ENCODE measurements at places on chromosomes 6 and 20. TPM values are rescaled to one million over a fixed set of nuclear protein-coding genes. Genes with fewer than 3 reads are reported as not detected.

DNA sequence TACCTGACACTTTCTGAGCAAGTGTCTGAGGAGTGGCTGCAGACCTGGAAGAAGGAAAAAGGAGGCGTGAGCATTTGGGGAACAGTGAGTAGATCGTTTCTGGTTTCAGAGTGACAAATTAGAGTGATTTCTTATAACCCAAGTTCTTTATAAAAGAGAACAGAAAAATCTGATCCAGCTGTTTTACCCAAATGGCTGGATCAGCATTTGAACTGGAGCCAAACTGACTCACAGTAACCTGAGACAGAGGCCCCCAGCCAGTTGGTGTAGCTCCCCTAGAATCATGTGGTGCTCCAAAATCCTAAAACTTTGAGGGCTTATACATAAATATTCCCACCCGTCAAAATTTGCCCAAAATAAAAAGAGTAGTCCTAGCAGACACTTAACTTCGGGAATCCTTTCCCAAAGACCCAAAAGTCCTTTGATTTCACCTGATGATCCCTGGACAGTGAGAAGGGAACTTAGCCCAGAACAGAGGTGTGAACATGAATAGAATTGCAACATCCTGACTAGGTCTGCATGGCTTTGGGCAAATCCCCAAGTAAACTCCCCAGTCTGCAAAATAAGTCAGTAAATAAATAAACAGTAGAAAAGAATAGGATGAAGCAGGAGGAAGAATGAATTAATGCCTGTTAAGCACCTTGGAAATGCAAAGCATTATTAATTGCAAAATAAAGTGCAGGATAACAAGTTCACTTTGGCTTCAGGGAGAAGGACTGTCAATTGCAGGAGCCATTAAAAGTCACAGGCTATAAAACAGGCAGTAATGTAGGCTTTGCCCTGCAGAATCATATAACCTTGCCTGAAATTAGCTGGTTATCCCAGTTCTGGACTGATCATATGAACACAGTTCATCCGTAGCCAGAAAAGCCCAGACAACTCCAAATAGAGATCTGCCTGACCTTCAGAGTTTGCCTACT lies 262.0 kb upstream of the JARID2 start:
- peak; percentile 7 for DNase-seq

VSX1 gene
- not detected for total RNA-seq

TCP11 gene
- not detected for total RNA-seq

DNA sequence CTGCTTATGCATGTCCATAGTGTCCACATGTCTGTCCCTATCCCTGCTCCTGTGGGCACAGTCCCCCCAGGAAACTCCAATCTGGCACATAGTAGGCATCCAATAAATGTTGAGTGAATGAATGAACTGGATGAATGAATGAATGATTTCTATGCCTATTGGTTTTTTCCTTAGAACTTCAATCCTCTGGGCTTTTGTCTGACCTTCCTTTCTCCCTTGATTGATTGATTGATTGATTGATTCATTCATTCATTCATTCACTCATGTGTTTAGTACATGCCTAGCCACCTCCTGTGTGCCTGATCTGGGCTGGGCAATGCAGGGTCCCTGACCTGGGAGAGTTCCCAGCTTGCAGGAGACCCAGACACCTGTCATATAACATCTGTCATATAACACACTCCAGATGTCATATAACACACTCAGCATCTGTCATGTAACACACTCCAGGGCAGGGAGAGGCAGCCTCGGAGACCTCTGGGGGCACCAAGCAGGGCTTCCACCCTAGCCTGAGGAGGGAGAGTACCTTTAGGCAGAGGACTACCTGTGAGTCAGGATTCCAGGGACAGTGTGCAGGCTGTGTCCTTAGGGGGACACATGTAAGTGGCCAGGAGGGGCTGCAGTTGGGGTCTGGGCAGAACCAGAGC lies 17.9 kb downstream of the VSTM2L start:
- peak; percentile 48 for DNase-seq

DNA sequence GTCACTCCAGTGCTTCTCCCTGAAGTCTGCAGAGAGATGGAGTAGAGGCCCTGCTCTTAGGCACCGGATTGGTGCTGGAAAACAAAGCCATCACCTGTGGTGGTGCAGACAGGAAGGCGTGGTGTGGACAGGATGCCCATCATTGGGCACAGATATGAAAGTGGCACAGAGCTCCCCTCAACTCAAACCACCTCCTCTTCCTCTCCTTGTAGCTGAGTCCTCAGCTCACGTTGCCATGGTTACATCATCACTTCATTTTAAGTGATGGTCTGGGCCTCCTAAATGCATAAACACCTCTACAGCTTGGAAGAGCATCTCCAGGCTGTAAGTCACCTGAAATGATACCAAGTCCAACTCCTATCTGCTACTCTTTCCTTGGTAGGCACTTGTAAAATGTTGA lies 8.0 kb upstream of the RTF2 start:
- no peak for DNase-seq

MAFB gene
- 2.0 TPM for total RNA-seq

C6orf52 gene
- total RNA-seq = 10.9 TPM

All from cardiac muscle cell (in vitro differentiated cells and primary cell).